HFFc6 (cell line): ENCODE measurements at places on chromosomes 5 and 9. TPM values are rescaled to one million over a fixed set of nuclear protein-coding genes. Genes with fewer than 3 reads are reported as not detected.

BAAT gene
- total RNA-seq = not detected in 2 replicates

SH3PXD2B gene
- total RNA-seq = 12.4 to 23.2 TPM (median 15.2 TPM) in 3 replicates

TSLP gene
- total RNA-seq = not detected in 3 replicates

DNA sequence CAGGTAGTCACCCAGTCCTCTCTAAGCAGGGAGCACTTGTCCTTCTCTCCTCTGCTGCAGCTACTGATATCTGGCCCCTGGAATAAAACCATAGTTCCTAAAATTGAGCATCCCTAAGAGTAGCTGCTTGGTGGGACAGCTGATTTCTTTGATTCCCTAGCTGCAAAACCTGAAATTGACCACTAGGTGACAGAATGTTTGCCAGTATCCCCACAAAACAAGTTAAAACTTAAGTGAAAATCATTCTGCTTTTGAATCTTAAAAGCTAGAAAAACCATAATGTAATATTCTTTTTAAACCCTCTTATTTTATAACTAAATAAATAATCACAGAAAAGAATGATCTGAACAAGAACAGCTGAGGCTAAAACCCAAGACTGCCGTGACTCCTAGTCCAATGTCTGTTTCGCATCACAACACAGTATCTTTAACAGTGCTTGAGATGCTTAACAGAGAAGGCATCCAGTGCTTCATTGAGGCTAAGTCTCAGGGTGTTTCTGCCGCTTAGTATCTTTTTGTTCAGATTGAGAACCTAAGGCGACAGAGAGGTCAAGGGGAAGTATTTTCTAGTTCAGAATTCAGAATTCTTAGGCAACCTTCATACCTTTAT is 24.4 kb upstream of the TAL2 start:
- peak; percentile 20 for DNase-seq

PCDH12 gene
- 0.11 and 0.31 TPM in 2 replicates for total RNA-seq

OR1J2 gene
- not detected in 3 replicates for total RNA-seq

DNA sequence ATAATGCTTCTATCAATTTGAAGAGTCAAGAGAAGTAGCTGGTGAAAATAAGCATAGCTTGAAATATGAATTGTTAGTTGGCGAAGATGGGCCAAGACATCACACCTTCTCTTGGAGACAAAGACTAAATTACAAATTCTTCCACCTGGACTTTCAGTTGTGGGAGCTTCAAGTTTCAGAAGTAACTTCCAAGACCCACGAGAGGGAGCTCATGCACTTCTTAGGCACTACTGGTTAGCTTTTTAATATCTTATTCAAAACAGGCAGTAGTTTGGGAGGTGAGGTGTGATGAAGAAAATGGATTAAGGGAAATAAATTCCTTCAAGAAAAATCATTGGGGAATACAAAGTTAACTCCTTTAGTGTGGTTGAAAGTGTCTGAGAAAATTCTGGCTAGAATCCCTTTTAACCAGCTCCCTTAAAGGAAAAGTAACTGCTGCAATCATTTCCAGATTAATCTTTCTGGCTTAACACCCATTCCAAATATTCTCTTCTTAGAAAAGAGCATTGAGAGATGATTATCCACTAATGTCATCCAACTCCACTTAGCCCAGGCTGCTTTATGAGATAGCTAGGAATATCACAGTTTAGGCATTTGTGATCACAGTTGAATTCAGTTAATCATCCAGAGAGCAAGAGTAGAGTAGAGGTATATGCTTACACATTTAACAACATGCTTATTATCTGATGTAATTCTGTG is 139.5 kb upstream of the DMRTA1 start:
- peak; percentile 41 for DNase-seq

DNA sequence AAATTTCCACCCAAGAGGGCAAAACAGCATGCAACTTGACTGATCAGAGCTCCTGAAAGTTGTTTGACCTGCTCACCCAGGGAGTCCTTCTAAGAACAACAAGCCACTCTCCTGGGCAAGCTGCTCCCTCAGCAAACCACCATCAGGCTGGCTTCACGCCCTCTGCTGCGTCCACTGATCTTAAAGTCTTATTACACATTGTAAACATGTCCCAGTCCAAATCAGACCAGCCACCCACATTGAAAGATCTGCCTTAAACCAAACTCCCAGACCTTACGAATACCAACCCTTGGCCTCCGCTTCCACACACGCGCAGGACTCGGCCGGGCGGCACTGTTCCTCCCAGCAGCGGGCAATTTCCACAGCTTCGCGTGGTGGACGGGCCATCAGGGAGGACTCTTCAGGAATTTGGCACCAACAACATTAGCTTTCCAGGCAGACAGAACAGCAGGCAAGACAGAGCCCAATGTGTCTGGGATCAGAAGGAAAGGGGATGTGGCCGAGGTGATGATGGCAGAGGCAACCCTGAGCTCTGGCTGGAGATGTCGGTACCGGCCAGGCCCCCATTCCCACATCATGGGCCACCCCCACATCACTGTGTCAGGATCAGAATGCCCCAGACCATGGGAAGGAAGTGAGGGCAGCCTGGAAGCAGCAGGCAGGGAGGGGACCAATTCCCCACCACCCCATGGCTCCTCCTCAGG is 56.8 kb downstream of the SEMA4D start:
- DNase-seq = no peak

DNA sequence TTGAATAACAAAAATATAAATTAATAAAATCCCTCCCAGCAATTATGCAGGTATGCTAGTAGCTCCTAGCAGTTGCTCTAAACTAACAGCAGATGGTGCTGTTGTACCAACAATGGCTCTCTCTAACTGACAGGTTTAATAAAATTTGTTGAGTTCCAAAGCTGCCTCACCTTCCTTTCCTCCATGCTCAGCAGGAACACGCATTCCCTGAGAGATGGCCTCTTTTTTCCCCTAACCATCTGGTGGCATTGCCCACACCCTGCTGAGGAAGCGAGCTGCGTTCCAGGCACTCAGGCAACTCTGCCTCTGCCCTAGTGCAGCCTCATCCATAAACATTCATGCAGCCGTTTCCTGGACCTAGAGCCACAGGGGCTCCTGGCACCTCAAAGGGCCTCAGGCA is 106.2 kb downstream of the KLHL3 start:
- peak; percentile 53 for DNase-seq

GRCh38 chr5:119353686-119354366 is 2.0 kb upstream of the TNFAIP8 start:
- no peak for DNase-seq

GRCh38 chr5:32163785-32164184 is 10.3 kb downstream of the GOLPH3 start:
- DNase-seq = no peak

DNA sequence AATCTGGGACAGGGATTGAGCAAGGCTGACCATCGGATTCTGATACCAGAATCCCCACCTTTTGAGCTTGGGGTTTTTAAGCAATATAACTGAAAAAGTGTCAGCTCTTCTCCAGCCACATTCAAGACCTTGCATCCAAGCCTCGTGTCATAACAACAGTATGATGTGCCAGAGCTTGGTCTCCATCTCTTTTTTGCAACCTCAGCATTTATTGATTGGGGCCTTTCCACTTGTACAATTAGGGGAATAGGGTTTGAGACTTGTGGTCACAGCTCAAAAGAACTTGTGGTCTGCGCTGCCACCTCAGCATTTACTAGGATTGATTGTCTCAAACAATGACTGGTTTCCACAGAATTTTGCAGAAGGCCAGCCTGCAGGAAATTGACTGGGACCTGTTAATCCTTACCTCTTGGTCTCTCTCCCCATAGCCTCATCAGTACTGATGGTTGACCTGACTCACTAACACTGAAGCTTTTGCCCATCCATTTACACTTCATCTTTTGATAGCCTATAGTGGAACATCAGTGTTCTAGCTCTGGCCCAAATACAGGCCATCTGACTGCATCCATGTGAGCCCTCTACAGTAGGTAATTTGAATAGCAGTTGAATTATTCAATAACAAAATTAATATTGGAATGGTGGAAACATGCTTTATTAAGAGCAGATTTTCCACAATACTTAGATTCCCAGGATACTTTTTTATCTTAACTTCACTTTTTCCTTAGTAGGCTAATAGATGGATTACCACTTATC is 381.6 kb upstream of the PRR16 start:
- no peak for DNase-seq
